T-helper 2 cell (primary cell): ENCODE measurements at places on chromosomes 7 and 10.

DNA sequence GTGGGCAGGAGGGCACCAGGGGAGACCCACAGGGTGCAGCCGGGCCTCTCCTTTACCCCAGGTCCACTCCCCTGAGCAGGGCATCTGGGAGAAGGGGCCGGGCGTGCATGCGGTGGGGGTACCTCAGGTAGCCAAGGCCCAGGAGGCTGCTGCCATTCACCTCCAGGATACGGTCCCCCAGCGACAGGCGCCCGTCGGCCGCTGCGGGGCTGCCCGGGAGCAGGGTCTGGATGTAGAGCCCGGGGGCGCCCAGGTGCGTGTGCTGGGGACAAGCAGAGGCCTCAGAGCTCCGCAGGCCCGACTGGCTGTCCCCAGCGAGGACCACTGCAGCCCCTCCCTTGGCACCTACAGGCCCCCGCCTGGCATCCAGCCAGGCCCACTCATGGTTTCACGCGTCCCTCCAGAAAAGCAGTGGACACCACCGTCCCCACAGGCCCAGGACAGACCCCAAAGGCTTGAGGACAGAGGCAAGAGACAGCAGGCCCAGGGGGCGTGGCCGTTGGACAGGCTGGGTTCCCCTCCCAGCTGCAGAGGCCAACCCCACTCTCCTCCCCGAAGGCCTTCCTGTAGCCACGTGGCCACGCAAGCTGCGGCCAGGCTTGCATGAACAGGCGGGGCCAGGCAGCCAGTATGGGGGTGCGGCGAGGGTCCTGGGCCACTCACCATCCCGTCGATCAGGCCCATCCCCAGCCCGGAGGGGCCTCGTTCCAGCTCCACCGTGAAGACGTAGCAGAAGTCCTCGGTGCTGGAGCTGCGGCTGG lies 24.3 kb downstream of the AP5Z1 start:
- no peak for DNase-seq

GRCh38 chr10:120069700-120070099 lies 177.2 kb downstream of the SEC23IP start:
- DNase-seq = no peak

GRCh38 chr7:158771-159170 lies 33.6 kb upstream of the FAM20C start:
- no peak for DNase-seq

- no peak for DNase-seq
Measured at GRCh38 chr10:19629567-19629966, 186.7 kb upstream of the PLXDC2 start.

- no peak for DNase-seq
Measured at GRCh38 chr10:100163704-100164621, 21.9 kb downstream of the ERLIN1 start.

- DNase-seq = no peak
Measured at GRCh38 chr10:129161150-129161549, 305.9 kb upstream of the MGMT start.

DNA sequence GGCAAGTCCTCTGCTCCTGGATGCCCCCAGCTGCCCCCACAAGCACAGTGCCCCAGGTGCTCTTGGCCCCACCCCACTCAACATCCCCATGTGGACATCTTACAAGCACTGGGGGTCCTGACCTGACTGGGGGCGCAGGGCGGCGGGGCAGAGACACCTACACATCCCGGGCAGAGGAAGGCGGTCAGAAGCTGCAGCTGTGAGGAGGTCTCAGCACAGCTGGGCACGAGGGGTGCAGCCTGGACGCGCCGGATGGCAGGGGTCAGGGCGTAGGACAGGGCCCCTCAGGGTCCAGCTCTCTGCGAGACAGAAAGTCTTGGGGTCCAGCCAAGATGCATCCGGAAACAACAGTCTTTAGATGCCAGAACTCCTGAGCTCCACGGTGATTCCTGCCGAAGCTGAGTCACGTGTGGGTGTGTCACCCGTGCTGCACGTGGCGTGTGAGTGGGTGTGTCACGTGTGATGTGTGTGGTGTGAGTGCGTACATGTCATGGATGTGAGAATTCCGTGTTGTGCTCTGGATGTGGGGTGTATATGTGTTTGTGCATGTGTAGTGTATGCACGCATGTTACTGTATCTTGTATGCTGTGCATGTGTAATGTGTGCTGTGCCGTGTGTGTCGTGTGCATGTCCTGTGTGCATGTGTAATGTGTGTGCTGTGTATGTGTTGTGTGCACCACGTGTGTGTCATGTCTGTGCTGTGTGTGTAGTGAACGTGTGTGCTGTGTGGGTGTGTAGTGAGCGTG lies 5.1 kb downstream of the VENTX start:
- DNase-seq = no peak

GRCh38 chr7:39168403-39169098 lies 190.8 kb downstream of the POU6F2 start:
- no peak for DNase-seq

DNA sequence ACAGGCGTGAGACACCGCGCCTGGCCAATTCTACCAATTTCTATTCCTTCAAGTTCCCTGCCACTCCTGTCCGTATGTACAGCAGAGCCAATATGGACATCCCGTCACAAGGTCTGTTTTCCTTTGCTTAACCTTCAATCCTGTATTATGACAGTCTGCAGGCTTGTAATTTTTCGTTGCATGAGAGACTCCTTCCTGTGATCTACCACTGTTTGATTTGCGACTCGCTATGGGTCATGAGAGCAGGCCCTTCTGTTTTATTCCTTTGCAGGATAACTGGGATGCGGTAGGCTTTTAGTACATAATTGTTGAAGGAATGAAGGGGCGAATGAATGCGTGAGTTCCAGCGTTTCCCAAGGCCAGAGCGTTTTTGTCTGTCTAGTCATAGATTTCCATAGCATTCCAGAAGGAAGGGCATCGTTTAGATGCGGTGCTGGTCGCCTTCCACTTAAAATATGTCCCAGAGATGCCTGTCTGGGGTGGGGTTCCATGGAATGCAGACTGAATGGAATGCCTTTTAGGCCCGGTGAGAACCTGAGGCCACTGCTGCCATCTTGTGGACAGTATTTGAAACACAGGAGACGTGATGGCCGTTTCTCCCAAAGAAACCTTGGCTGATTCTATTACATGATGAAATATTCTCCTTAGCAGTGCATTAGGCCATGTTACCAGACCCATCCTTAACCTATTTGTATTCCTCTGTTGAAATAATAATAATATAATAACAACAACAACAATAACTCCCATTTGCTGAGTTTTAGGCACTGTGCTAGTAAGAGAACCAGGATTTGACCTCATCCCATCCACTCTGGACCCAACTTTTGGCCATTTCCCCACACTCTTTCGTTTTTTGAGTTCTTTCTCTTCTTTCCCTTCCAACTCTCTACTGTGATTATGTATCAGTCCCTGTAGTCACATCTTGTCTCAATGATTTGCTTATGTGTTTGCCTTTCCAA lies 193.2 kb downstream of the MYOF start:
- DNase-seq = no peak

DNA sequence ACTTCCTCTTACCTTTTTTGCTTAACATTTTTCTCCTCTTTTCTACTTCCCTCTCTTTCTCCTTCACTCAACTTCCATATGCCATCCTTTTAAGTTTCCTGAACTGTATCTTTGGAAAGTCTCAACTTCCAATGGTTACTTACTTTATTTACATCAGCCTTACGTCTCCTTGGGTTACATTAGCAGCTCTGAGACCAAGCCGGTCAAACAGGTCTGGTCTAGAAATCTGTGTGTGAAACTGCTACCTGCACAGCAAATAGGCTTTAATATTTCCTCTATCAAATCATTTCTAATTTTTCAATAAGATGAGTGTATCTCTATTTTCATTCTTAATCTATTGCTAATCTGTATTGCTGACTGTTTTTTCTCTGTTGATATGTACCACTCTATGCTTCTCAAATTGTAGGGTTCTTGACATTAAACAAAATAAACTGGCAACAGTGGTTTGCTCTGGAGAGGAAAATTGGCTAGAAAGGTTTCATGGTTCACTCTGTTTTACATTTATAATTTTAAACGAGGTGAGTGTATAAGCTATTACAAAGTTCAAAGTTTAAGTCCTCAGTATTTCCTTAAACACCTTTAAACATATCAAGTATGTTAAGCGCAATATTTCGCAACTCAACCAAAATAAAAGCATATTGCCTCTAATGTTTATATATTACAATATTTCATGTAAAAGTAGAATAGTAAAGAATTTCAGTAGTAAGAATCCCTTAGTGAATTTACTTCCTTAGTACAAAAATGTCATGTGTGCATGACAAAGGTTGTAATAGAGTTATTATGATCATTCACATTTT lies 3.6 kb upstream of the SEMA3C start:
- DNase-seq = no peak

DNA sequence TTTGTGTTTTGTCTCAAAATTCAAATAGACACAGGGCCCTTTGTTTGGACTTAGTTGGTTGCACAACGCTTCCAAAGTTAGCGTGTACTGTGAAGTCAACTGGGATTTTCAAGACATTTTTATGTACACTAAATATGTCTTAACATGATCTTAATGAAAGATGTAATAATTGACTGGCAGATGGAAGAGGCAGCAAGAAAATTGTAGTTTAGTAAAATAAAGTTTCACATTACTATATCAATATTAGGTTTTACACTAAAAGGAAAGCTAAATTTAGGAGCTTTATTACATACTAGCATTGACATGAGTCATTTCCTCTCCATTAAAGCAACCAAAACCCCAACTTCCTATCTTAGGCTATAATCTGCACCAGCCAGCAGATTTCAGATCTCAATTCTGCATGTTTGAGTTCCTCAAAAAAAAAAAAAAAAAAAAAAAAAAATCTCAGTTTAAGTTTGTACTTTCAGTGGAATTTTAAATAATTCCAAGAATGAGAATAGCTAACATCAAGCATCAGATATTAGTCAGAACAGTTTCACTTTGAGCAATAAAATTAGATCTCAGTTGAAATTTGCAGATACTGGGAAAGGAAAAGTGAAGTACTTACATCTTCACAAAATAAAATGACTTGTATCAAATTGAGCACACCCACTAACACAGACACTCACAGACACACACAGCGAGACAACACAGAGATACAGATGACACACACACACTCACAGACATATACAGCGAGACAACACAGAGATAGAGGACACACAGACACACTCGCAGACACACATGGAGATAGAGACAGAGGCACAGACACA lies 346.6 kb upstream of the KLF6 start:
- DNase-seq = peak; percentile 97

GRCh38 chr7:84532196-84532595 lies 337.6 kb upstream of the SEMA3A start:
- DNase-seq = no peak

- peak; percentile 18 for DNase-seq
Measured at GRCh38 chr7:124379296-124379695, 346.4 kb upstream of the TMEM229A start.

DNA sequence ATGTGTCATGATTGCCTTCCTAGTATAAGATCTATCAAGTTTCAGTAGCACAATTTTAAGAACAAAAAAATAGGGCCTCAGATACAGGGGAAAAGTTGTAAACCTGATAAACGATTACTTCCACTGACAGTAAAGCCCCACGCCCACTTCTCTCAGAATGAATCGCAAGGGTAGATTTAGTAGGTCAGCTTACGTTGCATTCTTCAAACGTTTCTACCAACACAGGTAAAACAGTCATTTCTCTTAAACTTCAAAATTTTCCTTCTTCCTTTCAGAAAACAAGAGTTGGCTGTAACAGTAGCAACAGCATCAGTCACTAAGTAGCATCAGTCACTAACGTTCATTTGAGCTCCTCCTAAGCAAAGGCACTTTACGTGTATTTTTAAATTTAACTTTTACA lies 221.5 kb downstream of the ADAM12 start:
- DNase-seq = no peak

GRCh38 chr7:732094-732541 lies 5.0 kb upstream of the PRKAR1B start:
- no peak for DNase-seq

- no peak for DNase-seq
Measured at GRCh38 chr10:122249303-122249850, 21.7 kb upstream of the BTBD16 start.

DNA sequence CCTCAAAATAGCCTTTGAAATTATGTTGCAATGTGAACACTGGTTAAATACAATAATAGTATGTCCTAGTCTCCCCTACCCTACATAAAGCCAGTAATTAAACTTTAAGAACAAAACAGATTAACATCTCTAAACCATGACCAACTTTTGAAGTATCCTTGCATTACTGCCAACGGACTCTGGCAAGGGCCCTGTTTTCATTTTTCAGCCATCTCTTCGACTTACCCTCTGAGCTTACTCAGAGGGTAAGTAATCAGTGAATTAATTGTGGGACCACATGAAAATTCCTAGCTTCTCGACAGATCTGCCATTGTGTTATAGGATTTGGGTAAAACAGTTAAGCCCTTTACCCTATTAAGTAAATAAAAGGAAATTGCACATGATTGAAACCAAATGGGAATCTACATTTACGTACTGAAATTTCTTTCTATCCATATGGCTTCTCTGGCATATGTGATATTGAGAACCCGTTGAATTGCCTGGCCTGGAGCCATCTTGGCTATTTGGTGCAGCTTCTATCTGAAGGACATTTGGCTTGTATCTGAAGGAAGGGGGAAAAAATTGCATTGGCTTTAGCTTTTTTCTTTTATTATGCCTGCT lies 39.6 kb downstream of the DYNC1I1 start:
- DNase-seq = no peak

GRCh38 chr7:104231054-104232046 lies 23.5 kb upstream of the ORC5 start:
- DNase-seq = peak; percentile 5

DNA sequence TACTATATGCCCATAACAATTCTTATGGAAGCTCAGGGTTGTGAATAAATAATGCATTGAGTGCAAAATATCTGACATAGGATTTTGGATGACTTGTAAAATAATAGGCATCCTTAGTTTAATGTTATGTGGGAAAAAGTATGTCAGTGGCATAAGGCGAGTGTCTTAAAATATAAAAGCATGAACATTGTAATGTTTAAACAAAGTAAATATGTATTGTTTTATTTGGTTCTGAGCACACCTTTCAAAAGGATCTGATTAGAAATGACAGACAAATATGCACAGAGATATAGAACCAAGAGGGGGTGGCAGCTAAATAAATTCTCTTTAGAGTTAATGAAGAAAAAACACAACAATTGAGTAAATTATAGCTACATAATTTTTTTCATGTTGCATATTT lies 51.3 kb upstream of the FOXP2 start:
- DNase-seq = no peak

DNA sequence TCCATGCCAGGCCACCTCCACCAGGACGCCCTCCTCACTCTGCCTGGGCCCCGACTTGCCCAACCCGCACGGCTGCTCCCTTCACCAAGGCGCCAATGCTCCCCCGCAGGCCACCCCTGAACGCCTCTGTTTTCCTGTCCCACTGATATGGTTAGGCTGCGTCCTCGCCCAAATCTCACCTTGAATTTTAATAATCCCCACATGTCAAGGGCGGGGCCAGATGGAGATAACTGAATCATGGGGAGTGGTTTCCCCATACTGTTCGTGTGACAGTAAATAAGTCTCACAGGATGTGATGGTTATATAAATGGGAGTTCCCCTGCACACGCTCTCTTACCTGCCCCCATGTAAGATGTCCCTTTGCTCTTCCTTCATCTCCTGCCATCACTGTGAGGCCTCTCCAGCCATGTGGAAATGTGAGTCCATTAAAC lies 29.8 kb downstream of the RSU1 start:
- peak; percentile 41 for DNase-seq
